ENCODE measurements at places on chromosomes 1 and 21.

- DNase-seq, result no peak
Measured at GRCh38 chr1:240070188-240070587, 21.5 kb upstream of the FMN2 start.

GRCh38 chr1:110235181-110235833 lies 25.2 kb downstream of the KCNC4 start:
- no peak for DNase-seq

DNA sequence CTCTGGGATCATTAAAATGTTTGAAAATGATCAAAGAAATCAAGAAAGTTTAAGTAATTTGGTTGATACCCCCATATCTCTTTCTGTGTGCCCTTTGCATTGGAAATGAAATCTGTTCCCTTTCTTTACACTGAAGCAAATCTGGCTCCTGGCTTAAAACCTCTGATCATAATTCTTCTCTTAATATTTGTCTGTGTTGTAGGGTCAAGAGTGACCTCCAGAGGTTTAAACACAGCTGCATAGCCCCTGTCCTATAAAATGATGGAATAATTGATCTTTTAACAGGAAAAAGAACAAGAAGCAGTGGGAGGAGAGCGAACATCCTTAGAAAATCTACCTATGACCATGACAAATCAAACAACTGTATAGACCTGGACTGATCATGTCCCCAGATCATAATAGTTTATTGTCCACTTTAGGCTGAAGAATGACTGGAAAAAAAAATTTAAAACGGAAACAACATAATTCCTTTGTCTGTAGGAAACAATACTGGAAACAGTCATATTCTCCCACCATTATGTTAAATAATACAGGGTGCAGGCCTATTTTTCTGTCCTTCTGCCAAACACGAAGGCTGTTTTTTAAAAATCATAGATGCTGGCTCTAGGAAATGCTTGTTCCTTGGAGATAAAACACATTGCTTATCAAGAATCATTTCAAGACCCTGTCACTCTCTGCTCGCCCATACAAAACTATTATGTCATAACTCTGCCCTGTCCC lies 184.3 kb downstream of the NEGR1 start:
- no peak for DNase-seq

GRCh38 chr1:197912739-197913494 lies 4.3 kb upstream of the LHX9 start:
- DNase-seq, result no peak

DNA sequence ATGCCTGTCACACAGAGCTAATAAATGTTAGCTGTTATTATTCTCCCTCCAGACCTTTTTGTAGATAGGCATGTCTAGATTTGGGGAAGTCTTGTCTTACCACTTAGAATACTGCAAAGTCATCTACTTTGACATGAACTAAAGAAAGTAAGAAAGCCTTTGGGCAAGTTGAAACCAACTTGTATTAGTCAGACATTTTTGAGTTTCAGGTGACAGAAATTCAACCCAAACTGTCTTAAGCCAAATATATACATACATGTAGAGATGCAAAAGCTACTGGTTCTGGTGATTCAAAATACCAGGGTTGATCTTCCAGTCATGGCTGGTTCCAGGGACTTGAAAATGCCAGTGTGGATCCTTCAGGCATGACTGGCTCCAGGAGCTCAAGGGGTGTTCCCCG lies 276.8 kb upstream of the TMEM51 start:
- no peak for DNase-seq

GRCh38 chr1:164675342-164675904 lies 116.4 kb downstream of the PBX1 start:
- DNase-seq, result peak; percentile 25

DNA sequence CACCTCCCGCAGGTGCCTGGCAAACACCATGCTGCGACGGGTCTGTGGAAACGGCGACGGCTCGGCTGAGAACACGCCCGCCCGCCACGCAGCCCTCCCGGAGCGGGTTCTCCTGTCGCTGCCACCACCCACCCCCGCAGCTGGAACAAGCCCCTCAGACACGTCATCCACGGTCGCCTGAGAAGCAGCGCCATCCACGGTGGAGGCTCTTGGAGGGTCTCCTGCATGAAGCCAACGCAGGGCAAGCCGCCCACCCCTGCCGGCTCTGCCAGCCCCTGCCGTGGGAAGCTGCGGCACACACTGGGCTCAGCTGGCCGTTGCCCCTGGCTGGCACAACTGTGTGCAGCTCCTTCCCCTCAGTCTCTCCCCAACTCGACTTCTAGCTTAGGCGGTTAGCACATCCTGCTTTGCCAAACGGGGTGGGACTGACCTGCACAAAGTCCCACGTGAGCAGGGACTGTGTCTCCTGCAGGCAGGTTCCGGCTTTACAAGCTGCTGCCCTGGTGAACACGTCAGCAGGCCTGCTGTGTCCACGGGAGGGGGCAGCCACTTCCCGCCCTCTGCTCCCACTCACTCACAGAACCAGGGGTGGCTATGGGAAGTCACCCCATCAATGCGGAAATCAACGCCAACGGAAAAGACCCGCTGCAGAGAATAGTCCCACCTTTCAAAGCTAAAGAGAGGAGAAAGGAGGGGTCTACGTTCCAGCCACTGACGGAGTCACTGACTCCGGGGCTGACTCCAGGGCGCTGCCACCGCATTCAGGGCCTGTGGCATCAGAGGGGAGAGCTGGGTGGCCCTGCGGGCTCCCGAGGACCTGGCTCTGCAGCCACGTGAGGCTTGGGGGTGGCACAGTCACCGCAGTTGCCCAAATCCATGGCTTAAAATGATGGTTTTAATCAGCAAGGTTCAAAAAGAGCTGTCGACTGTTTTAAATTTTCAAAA lies 10.3 kb downstream of the POFUT2 start:
- DNase-seq, result no peak

DNA sequence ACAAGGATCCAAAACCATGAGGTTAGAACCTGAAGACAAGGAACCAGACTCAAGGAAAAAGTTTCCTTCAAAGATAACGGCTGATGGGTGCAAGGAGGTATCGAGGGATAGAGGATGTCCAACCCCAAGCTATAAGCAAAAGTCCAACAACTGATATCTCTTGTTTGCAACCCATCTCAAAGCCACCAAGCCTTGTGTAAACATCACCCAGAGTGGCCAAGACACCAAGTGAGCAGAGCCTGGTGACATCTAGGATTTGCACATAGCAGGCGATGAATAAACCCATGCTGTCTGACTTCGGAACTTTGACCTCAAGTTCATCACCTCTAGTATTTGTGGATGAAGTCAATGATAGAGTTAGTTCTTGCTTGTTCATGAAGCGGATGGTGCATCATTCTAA lies 180.7 kb downstream of the ETS2 start:
- no peak for DNase-seq

DNA sequence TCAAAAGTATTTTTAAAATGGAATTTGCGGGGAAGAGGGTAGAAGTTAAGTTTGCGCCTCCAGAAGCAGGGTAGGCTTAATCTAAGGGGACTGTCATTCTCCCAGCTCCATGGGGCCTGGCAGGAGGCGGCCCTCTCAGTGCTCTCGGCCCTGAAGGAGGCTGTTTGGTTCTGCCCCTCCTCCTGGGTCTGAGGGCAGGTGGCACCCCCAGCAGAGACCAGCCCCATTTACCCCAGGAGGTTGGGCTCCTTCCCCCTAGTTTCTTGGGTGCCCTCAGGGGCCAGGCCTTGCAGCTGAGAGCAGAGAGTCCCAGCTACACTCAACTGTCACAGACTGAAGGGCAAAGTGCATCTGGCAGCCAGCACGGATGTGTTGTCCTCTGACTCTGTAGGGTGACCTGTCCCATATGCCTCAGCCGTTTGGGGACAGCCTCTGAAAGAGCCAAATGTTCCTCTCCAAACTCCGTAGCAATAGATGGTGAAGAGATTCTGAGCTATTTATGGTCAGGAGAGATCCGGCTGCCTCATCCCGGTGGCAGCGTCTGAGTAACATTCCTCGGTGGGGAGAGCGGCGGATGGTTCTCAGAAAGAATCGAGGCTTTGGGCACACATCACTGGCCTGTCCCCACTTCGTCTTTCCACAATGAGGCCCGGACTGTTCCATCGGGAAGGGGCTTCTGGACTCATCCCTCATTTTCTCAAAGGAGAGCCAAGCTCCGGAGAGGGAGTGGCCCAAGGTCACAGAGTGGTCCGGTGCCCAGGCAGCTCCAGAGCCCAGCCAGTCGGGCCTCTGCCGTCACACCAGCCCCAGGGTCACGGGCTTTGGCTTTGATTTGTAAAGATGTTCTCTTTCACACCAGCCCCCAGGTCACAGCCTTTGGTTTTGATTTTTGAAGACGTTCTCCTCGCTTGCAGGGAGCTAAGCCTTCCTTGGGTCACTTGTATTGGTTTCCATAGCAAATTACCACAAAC lies 424.2 kb upstream of the VAMP3 start:
- no peak for DNase-seq

GRCh38 chr1:23589585-23589986 lies 30.3 kb upstream of the ID3 start:
- DNase-seq, result no peak

GRCh38 chr1:215156232-215156631 lies 73.7 kb downstream of the KCNK2 start:
- peak; percentile 74 for DNase-seq

DNA sequence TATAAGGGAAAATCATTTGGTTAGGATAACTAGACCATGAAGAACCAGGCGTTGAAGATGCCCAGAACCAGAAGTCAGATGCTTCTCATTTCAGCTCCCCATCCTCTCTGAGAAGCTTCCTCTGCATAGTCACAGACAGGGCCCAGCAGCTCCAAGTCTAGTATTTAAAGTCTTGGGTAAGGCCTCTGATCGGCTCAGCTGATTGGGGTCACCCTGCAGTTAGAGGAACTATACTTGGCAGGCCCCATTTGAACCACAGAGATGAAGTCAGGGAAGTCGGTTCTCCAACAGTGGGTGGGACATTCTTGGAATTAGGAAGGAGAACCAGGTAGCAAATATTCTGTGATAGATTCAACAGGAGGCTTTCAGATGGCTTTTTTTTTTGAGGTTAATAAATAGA lies 48.3 kb downstream of the SLC22A15 start:
- no peak for DNase-seq

DNA sequence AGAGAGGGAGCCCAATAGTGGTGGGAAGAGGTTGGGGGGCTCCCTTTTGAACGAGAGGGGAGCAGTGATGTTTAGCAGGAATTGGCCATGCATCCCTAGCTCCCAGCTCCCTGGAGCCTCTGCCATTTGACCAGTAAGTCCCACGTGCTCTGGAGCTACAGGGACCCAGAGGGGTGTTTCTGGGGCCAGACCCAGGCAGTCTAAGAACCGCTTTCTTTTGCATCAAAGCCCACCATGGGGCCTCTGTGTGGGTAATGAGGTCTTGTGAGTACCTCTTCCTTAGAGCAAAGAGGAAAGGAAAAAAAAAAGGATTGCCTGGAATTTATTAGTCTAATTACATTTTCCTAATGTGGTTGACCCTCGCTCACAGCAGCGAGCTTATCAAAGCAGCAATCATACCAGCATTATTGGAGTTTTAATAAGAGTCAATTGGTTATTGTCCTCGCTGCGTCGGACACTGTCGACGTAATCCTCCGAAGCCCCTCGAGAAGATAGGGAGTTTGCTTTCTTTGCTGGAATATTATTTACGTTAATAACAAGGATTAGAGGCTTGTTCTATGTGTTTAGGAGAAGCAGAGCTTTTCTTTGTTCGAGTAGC lies 17.6 kb downstream of the ACTL8 start:
- DNase-seq, result no peak

- no peak for DNase-seq
Measured at GRCh38 chr1:5746611-5747425, 245.4 kb downstream of the NPHP4 start.

DNA sequence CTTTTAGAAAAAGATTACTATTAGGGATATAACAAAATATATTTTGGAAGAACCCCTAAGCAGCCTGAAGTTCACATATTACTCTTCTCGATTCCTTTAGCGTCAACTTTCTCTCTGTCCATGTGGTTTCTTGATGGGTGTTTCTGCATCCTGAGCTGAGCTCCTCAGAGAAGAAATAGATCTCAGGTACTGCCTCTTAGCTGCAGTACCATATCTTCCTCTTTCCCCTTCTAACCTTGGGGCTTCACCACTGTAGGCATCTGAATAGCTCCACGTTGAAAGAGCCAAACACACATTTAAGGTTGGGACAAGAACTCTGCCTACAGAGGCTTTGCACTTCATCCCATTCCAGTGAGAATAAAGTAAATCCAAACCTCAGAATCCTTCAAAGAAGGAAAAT lies 59.2 kb downstream of the SAMSN1 start:
- DNase-seq, result no peak

GRCh38 chr1:106937104-106937503 lies 119.4 kb upstream of the PRMT6 start:
- peak; percentile 98 for DNase-seq

DNA sequence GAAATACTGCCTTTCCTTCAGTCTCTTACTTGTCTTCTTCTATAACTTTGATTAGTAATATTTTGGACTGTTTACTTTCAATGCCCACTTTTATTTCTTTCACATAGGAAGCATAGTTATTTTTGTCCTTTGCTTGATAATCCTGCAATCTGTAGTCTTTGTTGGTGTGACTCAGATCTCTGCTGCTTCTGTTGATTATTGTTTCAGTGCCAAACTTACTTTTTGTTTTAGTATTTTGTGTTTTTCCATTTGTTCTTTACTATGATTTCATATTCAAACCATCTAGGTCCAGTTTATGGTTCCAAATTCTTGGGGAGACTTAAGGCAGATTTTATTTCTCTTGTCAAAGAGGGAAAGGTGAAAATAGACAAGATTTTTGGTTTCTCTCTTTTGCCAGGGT lies 399.9 kb downstream of the HLX start:
- DNase-seq, result no peak

- DNase-seq, result no peak
Measured at GRCh38 chr1:235854347-235854746, 12.4 kb downstream of the LYST start.

GRCh38 chr1:157087030-157087429 lies 12.6 kb downstream of the ETV3L start:
- DNase-seq, result no peak

GRCh38 chr1:77605246-77606026 lies 77.0 kb downstream of the ZZZ3 start:
- peak; percentile 58 for DNase-seq

GRCh38 chr1:159584536-159584935 lies 3.1 kb upstream of the APCS start:
- DNase-seq, result no peak

DNA sequence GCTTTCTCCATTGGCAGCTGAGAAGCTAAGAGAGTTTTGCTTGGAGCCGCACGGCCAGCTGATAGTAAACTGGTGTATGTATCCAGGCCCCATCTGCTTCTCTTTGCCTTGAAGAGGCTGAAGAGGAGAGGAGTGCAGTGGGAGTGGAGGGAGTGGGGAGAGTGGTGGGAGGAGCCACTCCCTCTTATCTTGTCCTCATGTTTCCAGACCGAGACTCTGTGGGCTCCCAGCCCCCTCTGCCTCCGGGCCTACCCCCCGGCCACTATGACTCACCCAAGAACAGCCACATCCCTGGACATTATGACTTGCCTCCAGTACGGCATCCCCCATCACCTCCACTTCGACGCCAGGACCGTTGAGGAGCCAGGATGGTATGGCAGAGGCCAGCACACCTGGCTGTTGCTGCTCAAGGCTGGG lies 6.0 kb upstream of the LRRC71 start:
- DNase-seq, result peak; percentile 85

- DNase-seq, result no peak
Measured at GRCh38 chr1:19349999-19350398, 37.9 kb downstream of the SLC66A1 start.

GRCh38 chr1:193539731-193540459 lies 353.5 kb upstream of the B3GALT2 start:
- no peak for DNase-seq

GRCh38 chr1:203276916-203277545 lies 28.3 kb upstream of the BTG2 start:
- DNase-seq, result no peak

Measured in fibroblast of skin of right biceps (primary cell).